Endothelial cell (in vitro differentiated cells): ENCODE measurements at places on chromosomes 7 and 10.

DNA sequence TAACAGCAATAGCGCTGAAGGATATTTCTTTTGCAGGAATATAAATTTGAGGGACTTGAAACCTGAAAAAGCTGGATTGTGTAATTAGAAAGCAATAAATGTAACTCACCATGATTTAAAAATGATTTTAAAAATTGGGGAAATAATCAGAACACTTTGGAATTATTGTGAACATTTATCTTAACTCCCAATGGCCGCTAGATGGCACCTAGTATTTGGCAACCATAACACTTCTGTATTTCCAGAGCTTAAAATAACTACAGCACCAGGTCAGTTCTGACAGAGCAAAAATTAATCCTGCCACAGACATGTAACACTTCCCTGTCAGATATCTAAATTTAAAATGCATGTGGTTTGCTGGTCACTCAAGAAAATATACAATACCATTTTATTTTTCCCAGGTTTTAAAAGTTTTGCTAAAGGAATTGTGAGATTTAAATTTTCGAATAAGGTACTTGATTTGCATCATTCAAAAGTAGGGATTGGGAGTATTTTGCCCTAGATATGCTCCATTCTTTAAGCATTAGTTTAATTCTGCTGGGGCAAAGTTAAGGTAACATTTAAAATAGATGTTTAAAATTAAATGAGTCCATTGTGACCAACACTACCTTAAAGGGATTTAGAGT is 144.5 kb downstream of the PPP1R3A start:
- H3K4me3 ChIP-seq: no peak overlapping the region
- no peak overlapping the region for H3K27ac ChIP-seq
- peaks cover 3% of the 10 kb centered on the region for H3K27me3 ChIP-seq
- peak; percentile 17 for DNase-seq
- H3K36me3 ChIP-seq: no peaks in the 10 kb centered on the region

DNA sequence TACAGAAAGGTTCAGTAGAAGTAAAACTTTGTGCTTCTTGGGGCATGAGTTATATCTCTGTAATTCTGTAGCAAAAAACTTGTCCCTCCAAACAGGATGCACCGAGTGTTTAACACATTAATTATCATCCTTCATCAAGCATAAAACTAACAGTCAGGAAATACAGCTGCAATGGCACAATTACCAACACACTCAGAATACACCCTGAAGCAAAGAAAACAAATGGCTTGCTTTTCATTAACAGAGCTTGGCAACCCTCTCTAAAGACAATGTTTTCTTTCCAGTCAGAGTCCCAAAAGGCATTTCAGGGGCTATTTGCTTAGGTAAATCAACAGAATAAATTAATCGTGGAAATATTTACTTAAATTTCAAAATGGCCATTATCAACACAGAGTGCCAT is 107.7 kb downstream of the ICA1 start:
- H3K4me1 ChIP-seq: peaks cover 23% of the 10 kb centered on the region
- no peak for DNase-seq
- no peak overlapping the region for H3K4me3 ChIP-seq
- H3K27me3 ChIP-seq: no peaks in the 10 kb centered on the region
- no peak overlapping the region for H3K27ac ChIP-seq

DNA sequence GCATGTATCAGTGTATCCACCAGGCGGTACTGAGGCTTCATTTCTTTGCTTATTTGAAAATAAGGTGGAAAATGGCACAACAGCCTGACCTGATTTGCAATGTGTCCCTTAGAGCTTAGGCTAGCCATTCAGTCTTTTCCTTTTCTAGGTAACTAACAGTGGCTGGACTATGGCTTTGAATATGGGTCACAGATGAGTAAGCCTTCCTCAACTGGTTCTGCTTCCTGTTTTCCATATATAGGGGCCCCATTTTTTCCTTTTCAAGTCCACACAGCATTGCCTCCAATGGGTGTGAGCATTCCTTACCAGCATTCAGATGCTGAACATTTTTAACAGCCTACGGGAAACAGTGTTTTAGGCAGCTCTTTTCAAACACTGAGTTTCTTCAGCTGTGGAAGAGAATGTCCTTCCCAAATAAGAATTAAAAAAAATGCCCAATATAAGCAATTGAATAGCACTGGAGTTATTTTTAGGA is 3.9 kb upstream of the ITGB1 start:
- H3K4me3 ChIP-seq: peak overlapping the region; percentile 59
- H3K27me3 ChIP-seq: peaks cover 11% of the 10 kb centered on the region
- H3K36me3 ChIP-seq: peaks cover 5% of the 10 kb centered on the region

DNA sequence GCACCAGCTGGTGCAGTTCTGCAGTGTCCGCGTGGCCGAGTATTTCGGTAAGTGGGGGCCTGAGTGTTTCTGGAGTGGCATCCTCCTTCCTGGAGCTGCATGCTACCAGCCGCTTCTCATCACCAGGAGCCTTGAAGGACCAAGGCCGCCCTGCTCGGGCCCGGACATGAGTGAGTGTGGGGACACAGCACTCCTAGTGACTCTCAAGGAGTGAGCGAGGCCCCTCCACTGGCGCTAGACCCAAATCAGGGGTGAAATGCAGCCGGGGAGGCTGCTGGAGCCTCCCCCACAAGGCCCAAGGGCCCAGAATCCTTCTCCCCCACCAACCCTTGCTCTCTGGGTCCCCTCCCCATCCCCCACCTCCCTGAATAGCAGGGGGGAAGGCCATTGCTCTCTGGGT is 48.0 kb downstream of the CAMK2B start:
- H3K27ac ChIP-seq: no peak overlapping the region
- H3K4me1 ChIP-seq: no peaks in the 10 kb centered on the region
- peaks cover 4% of the 10 kb centered on the region for H3K27me3 ChIP-seq
- no peaks in the 10 kb centered on the region for H3K36me3 ChIP-seq

DNA sequence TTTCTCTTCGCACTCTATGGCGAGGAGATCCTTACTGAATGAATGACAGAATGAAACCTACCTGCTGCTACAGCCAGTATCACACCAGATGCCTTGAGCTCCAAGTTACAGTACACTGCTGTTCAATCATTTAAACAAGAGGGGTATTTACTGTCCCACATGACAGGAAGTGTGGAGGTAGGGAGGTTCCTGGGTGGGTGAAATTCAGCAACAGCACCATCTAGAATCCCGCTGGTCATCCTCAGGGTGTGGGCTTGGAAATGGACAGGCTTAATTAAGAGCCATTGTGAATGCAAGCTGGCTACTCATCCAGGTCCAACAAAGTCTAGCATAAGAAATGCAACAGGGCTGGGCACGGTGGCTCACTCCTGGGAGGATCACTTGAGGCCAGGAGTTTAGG is 14.7 kb downstream of the CYTH3 start:
- no peak overlapping the region for H3K4me3 ChIP-seq
- H3K4me1 ChIP-seq: peaks cover 43% of the 10 kb centered on the region
- peaks cover 2% of the 10 kb centered on the region for H3K27me3 ChIP-seq

DNA sequence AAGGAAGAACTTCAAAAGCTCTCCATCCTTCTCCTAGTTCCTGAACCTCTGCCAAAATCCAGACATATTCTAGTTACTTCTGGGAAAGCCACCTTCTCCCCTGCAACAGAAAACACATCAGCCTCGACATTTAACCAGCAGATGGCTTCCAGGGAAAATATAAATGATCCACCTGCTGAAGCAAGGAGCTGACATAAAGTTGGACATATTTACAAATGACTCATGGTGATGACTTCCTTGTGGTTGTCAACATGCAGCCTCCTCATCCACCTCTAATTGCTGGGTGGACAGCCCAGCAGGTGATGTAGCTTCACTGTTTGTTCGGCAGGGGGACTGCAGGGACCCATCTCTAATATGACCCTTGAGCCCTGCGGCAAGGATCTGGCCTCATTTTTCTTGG is 266.0 kb downstream of the C7orf25 start:
- H3K4me1 ChIP-seq: peaks cover 2% of the 10 kb centered on the region
- DNase-seq: no peak
- H3K36me3 ChIP-seq: no peaks in the 10 kb centered on the region
- H3K27ac ChIP-seq: no peak overlapping the region

DNA sequence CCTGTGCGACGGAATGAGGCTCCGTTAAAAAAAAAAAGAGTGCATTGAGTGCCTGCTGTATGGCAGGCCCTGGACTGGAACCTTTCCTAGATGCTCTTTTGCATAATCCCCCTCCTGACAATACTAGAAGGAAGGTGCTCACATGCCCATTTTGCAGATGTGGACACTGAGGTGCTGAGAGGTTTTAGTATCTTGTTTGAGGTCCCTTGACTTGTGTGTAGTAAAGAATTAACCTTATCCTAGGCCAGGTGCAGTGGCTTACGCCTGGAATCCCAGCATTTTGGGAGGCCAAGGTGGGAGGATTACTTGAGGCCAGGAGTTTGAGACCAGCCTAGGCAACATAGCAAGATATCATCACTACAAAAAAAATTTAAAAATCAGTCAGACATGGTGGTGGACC is 46.6 kb downstream of the TMEM130 start:
- DNase-seq: no peak
- H3K27ac ChIP-seq: no peak overlapping the region
- H3K4me1 ChIP-seq: peaks cover 4% of the 10 kb centered on the region

GRCh38 chr10:131843089-131843595 is 57.7 kb upstream of the PPP2R2D start:
- no peaks in the 10 kb centered on the region for H3K36me3 ChIP-seq
- peaks cover 3% of the 10 kb centered on the region for H3K27me3 ChIP-seq
- H3K27ac ChIP-seq: no peak overlapping the region

- DNase-seq: no peak
- peaks cover 12% of the 10 kb centered on the region for H3K4me1 ChIP-seq
- H3K27me3 ChIP-seq: peaks cover 1% of the 10 kb centered on the region
- no peak overlapping the region for H3K27ac ChIP-seq
These were observed 8.1 kb downstream of the FAM171A1 start for GRCh38 chr10:15363031-15363430.

DNA sequence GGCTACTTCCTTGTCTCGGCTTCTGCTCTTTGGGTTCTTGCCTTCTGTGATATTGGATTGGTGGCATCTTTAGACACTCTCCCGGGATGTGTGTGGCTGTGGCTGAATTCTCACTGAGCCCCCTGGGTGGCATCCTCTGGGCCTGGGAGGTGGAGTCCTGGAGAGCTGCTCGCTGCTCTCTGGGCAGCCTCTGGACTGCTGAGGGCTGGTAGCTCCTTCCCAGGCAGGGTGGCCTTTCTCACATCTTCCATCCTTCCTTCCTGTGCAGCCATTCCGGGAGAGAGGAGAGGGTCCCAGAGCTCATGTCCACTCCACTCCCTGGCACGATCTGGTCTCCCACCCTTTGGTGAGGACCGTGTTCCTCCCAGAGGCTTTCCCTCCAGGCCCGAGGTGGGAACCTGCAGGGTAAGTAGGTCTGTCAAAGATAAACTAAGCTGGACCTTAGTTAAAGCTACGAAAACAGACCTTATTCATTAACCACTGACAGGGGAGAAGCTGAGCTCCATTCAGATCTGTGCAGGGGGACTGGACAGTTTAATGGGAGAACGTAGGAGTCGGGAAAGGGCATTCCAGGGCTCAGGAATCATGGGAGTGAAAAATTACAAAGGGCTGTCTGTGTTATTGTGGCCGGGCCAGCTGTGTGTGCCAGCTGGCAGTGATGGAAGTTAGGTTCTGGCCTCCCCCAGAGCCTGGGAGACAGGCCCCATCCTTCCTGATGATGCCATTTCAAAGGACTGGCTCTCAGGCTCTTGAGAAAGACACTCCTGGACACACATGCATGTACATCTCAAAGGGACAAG is 8.7 kb downstream of the ATP6V0E2 start:
- H3K27me3 ChIP-seq: peaks cover 9% of the 10 kb centered on the region
- no peak for DNase-seq
- no peak overlapping the region for H3K27ac ChIP-seq
- H3K36me3 ChIP-seq: no peaks in the 10 kb centered on the region

GRCh38 chr10:30412901-30413300 is 21.1 kb upstream of the MAP3K8 start:
- H3K4me3 ChIP-seq: no peak overlapping the region
- no peak for DNase-seq
- peaks cover 1% of the 10 kb centered on the region for H3K27me3 ChIP-seq
- no peaks in the 10 kb centered on the region for H3K36me3 ChIP-seq

DNA sequence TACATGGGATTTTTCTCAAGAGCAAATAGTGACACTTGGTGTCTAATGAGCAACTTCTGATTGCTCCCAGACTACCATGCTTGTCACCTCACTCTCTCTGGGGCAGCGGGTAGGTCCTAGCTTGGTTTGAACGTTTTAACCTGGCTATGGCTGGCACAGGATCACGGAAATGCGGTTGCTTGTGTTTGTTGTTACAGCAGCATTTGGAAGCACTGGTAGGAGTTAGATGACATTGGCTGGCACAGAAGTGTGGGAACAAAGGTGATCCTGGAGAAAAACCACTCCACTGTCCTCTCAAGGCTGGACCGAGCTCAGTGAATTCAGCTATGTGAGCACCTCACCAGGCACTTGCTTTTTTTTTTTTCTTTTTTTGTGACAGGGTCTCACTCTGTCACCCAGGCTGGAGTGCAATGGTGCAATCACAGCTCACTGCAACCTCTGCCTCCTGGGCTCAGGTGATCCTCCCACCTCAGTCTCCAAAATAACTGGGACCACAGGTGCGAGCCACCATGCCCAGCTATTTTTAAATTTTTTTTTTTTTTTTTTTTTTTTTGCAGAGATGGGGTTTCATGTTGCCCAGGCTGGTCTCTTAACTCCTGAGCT is 3.5 kb upstream of the PFKFB3 start:
- H3K4me3 ChIP-seq: no peak overlapping the region
- no peak overlapping the region for H3K27ac ChIP-seq
- DNase-seq: no peak
- peaks cover 6% of the 10 kb centered on the region for H3K27me3 ChIP-seq

GRCh38 chr7:97731736-97732564 is at the start of gene TAC1:
Gene TAC1, plus strand, starts transcription at chr7:97732086. Its CDS starts 527 bp downstream, at chr7:97732613.
- H3K27ac ChIP-seq: no peak within 1 kb of the TSS
- peak within 1 kb of the TSS; percentile 80 for H3K4me3 ChIP-seq
- DNase-seq: peak; percentile 40
- no peaks in the 10 kb centered on the region for H3K36me3 ChIP-seq

DNA sequence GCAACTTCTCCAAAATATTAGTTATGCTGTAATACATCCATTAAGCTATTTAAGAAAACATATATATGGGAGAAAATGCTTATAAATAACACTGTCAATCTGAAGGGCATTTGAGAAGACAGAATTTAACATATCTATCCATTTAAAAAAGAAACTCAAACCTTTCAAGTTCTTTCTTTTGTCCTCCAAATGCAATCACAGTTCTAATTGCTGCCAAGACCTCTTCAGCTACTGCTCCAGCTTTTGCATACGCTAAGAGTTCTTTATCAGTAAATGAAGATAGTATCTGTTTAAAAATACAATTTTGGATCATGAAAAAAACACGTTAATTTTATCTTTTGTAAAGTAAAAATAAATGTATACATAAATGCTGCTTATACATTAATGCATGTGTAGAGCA is 39.6 kb downstream of the ABCB1 start:
- no peak for DNase-seq
- H3K36me3 ChIP-seq: no peaks in the 10 kb centered on the region
- H3K4me1 ChIP-seq: no peaks in the 10 kb centered on the region
- no peaks in the 10 kb centered on the region for H3K27me3 ChIP-seq
